Amniotic stem cell (primary cell): ENCODE measurements at places on chromosomes 2 and 18.

GRCh38 chr2:128272601-128273468, 45.8 kb downstream of the HS6ST1 start:
- DNase-seq = no peak

- DNase-seq = no peak
These were observed 16.0 kb downstream of the TMEM177 start for GRCh38 chr2:119694845-119695521.

GRCh38 chr2:111050701-111051376, 69.9 kb upstream of the BCL2L11 start:
- DNase-seq = no peak

- no peak for DNase-seq
These were observed 1.7 kb downstream of the EN1 start for GRCh38 chr2:118845522-118846441.

DNA sequence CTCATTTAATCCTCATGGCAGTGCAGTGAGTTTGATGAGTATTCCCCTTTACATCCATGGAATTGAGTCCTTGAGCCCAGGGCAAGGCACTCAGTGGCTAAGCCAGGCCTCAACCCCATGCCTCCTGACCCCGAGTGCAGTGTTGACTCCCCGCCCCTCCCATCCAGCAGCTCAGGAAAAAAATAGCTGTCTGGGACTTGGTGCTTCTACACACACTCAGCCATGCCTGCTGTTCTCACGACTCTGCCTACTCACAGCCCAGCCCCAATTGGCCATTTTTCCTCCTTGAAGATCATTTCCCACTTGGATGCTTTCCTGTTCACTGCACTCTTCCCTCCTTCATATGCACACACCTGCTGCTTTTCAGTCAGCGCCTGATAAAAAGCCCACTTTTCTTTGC, 8.8 kb downstream of the FOSL2 start:
- DNase-seq = no peak

- DNase-seq = peak; percentile 18
These were observed 14.7 kb downstream of the SMARCAL1 start for GRCh38 chr2:216426938-216427337.

DNA sequence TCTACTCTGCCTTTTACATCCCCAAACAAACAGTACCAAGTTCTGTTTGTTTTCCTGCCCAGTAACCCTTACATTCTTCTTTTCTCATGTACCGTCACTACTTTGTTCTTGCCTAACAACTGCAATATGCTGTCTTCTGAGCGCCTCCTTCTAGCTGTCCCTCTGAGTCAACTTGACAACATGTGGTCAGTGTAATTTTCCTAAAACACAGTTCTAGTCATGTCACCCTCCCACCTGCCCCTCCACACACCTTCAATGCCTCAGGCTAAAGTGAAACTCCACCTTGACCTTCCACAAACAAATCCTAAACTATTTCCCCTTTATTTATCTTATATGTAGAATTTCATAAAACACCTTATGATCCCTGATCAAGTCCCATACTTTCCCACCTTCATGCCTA, 124.6 kb upstream of the CD302 start:
- no peak for DNase-seq

DNA sequence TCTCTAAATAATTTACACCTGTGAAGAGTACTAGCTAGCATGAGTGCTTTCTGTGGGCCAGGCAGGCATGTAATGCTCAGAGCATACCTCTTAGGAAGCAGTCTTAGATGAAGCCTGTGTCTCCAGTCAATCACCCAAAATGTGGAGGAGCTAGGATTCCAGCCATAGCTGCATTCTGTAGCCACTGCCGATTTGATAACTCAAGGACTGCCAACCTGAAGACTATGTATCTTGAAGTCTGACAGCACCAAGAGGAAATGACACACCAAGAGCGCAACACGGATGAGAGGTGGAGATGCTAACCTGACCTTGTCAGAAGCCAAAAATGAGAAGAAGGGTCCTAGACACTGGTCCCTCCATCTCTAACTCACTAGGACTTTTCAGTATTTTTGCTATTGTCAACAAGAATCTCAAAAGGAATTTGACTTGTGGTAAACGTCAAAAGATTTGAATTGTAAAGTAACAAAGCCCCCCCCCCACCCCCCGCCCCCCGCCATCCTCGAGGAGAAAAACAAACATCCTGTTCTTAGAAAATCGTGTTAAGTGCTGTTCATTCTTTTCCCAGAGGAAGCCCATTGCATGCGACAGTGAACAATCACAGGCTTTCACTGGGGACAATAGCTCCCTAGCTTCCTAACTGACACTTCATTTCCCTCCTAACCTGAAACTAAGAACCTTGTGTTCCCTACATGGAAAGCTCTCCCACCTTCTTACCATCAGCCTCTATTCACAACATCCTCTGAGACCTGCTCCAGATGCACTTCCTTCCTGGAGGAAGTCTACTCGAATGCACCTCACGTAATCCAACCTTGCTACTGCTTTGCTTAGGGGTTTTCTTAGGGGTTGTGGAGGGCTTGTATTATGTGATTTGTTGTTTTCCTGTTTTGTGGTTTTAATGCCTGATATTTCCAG, 14.7 kb downstream of the CDC42EP3 start:
- no peak for DNase-seq

DNA sequence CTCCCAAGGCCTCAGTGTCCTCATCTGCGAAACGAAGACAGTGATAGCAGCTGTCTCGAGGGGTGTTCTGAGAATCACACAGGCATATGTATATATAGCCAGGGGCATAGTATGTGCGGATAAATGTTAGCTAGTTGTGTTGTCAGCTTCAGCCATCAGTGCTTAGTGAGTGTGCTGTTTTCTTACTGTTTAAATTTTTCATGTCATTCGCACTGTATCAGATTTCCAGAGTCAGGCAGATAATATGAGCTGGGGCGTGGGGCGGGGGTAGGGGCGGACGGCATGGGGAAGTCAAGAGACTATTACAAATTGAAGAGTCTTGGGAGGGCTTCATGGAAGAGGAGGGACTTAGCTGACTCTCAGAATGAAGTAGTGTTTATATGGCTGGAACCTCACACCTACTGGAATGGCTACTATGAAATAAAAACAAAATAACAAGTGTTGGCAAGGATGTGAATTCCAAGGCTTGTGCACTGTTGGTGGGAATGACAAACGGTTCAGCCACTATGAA, 7.0 kb downstream of the TRAPPC12 start:
- no peak for DNase-seq

DNA sequence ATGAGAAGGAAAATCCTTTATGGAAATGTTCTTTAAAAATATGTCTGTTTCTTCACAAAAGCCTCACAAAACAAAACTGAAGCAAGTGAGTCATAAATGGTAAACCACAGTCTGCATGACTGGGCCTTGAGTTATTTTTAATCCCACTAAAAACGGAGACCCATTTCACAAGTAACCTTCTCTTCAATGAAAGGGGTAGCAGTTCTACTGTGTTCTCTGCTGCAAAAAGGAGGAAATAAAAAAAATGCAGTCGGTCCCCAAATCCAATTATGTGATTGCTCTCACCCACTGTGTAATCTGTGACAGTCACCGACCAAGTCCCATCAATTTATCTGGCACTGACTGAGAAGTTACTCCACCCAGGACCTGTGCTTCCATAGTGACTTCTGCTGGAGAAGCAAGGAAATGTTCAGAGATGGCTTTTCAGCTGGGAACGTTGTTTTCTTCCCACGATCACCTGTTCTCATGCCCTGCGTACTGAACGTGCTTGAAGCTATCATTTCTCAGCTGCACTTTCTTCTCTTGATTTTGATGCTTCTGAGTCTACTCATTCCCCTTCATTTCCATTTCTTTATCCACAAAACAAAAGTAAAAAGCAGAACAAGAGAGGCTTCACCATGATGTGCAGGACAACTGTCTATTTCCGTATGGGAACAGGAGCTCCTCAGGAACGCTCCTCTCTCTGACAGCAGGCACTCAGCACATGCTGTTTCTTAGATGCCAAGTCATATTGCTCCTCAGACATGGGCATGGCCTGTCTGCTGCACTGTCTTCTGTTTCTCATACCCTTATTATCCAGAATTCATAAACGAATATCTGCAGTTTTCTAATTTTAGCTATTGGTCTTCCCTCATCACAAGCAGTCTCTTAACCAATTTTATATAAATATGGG, 80.0 kb upstream of the TMEM200C start:
- peak; percentile 19 for DNase-seq

- no peak for DNase-seq
These were observed 71.1 kb downstream of the RFTN2 start for GRCh38 chr2:197604117-197604860.

DNA sequence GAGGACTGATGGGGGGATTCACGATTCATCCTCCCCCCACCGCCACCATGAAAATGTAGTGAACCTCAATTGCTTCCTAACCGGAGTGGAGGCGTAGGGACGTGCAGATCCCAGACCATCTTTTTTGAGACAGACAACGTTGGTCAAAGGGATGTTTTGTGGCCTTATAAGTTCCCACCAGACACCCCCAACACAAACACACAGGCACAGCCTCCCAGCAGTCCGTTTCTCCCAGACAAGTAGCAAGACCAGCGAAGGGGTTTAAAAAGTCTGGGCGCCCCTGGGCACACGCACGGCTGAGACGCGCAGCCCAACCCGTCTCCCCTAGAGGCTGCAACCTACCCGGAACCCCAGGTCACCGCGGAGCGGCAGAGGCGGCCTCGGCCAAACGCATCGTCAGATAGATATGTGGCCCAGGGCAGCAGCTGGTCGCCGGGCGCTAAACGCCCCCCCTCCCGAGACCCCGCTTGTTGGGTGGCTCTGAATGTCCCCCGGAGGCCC, 1.3 kb downstream of the GBX2 start:
- DNase-seq = no peak

DNA sequence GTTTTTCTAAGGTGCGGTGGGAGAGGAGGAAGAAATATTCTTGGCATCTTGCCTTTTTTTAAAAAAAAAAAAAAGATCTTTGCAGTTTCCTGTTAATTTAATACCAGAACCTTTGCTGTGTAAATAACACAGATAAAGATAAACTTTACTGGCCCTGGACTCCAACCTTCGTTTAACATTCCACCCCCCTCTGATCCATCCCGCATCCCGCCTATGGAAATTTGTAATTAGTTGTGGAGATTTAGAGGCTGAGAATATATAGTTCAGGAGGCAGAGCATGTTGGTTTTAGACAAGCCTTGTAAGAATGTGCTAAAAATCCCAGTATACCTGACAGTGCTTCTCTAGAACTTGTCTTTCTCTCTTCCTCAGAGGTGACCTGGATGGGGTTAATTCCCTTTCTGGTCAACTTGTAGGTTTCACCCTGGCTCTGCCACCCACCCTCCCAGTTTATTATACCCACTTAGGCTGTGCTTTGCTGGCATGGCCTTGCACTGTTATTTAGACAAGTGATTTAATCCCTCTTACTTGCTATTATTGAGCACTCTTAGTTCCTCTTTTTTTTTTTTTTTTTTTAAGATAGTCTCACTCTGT, 2.9 kb upstream of the C2orf72 start:
- no peak for DNase-seq

GRCh38 chr2:128808462-128809258, 490.0 kb upstream of the HS6ST1 start:
- DNase-seq = no peak

GRCh38 chr2:46510598-46511177, 31.3 kb downstream of the TMEM247 start:
- no peak for DNase-seq

DNA sequence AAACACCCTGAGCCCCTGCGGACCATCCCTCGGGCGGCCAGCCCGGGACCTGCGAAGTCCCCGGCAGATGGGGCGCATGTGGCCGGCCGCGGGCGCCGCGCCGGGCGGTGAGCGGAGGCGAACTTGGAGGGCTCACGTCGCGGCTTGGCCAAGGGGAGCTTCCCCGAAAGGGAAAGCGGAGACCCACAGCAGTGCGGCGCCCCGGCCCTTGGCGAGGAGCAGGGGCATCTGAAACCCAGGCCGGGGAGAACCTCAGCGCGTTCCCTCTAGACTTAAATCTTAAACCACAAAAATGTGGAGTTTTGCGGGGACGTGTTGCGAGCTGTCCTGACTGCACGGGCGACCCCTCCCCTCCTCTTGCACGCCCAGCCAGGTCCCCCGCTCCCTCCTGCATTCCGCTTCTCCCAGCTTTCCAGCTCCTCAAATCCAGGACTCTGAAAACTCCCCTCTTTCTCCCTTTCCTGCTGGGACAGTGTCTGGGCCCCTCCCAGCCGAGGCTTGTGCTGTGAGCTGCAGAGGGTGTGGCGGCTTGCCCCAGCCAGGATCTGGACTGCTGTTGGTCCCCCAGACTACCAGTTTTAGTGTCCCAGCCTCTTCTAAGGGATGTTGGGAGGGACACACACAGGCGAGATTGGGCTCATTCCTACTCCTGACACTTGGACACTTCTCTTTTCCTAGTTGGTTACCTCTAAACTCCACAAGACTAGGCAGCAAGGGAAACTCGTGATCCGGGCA, 1.3 kb downstream of the FMNL2 start:
- no peak for DNase-seq

DNA sequence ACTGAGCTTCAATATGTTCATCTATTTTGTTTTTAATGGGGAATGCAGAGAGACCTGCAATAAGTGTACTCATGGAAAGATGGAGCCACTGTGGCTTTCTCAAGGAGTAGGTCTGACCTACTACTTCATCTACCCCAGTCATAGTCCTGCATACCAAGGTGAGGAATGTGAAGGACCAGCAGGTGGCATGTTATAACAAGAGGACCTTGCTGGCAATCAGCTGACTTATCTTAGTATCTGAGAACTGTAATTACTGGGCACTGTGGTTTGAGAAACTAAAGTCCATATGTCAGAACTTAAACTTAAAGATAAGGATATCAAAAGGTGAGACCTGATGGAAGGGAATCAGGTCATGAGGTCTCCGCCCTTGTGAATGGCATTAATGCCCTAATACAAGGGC, 1104.2 kb downstream of the BCL11A start:
- DNase-seq = no peak
